ENCODE measurements at places on chromosomes 7 and 10.
A peak's percentile ranks its signal among the peaks of the same experiment; 100 is the strongest.

DNA sequence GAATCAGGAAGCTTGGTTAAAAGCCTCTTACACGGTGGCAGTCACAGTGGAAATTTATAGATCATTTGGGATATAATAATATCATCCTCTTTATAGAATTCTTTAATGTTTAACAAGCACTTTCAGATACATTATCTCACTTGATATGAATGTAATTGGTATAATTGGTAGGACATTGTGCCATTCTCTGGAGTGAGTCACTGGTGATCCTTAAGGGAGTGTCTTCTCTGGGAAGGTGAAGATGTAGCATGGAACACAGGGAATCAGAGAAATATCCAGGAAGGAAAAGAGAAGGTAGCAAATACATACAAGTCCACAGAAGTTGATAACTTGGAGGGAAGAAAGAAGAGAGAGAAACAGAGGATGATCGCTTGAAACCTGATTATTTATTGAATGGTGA, 9.8 kb downstream of the PTPRZ1 start:
- no peak for DNase-seq

- DNase-seq = no peak
These were observed 763.2 kb downstream of the GRID1 start for GRCh38 chr10:85603151-85603940.

GRCh38 chr10:59243611-59244195, 67.3 kb downstream of the PHYHIPL start:
- DNase-seq = no peak

DNA sequence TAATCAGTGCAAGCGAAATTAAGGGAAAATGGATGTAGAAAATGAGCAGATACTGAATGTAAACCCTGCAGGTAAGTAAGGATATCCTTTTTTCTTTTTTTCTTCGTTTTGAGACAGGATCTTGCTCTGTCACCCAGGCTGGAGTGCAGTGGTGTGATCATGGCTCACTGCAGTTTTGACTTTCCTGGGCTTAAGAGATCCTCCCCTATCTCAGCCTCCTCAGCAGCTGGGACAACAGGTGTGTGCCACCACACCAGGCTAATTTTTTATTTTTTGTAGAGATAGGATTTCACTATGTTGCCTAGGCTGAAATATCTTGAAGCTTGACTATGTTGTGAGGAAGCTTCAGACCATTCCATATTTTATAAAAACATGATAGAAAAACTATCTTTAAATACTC, 4.3 kb downstream of the PDCD4 start:
- no peak for DNase-seq

DNA sequence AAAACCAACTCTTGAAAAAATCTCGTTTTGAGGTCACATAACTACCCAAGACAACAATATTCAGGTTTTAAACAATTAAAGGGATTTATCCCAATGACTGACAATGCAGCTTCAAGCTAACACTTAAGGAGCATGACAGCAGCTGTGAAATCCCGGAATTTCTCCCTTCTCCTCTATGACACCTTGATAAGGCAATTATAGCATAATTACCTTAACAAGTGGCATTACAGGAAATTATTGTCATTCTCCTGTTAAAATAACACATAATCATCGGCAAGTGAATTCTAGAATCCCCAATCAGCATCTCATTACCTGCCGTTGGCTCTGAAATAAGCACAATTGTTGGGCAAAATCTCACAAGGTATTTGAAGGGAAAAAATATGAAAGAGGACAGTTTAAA, 417.0 kb upstream of the PFKP start:
- no peak for DNase-seq

- DNase-seq = no peak
These were observed 24.2 kb upstream of the MACC1 start for GRCh38 chr7:20241194-20241910.

- no peak for DNase-seq
These were observed 4.3 kb upstream of the TRPV6 start for GRCh38 chr7:142889816-142890215.

DNA sequence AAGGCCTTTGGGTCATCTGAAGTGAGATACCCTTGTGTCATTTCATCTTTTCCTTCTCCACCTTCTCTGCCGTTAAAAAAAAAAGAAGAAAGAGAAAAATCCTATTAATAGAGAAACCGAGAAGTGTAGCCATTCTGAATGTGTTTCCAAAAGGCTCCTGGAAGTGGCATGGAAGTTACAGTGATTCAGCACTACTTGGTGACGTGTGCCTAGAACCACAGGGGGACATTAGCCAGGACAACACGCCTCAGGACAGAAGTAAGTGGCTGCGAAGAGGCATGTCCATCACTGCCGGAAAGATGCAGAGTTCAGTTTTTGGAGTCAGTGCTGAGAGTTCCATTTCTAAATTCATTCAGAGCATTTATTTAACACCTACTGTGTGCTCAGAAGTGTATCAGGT, 6.3 kb downstream of the HTRA1 start:
- DNase-seq = no peak

DNA sequence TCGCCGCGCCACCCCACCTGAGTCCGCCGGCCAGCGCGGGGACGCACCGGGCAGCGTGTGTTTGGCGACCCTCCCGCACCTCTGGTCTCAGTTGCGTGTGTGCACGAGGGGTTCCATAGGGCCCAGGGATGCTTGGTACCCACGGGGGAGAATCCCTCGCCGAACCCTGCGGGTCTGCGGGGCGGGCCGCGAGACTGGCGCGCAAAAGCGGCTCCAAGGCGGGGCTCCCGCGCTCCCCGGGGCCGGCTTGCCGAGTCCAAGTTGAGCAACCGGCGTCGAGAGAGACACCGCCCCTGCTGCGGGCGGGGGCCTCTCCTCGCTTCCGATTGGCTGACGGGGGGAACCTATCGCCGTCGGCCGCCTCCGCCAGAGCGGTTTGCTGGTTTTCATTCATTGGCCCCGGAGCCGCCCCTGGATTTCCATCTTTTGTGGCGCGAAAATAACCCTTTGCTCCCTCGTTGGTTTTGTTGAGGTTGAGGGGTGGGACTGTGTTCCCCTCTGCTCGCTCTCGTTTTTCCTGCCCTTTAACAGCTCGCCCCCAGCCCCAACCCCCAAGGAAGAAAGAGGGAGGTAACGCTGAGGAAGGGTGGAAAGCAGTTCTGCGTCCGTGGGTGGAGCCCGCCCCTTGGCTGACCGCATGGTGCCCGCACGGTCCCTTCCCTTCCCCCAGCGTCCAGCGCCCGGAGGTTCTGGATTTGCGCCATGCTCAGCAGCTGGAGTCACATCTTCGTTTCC, 4.0 kb upstream of the IGF2BP3 start:
- peak; percentile 73 for DNase-seq

GRCh38 chr7:105769901-105770628, 106.3 kb downstream of the ATXN7L1 start:
- DNase-seq = no peak

DNA sequence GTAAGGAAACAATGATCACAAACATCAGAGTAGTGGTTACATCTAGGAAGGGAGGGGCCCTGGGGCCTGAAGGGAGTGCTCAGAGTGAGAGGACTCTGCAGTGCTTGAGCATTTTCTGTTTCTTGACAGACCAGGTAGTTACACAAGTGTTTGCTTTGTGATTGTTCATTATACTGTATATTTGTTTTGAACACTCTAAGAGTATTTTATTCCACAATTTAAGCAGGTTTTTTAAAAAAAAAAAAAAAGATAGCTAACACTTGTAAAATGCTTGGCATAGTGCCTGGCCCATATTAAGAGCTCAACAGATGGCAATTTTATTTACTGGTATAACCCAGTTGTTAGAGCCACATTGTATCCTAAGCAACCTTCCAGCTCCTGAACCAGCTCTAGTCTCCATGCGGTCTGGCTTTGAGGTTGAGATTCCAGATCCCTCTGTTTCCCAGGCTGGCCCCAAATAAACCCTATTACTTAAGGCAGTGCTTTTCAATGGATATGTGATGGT, 20.1 kb upstream of the ATXN7L1 start:
- DNase-seq = no peak

- no peak for DNase-seq
These were observed 41.9 kb downstream of the ANKMY2 start for GRCh38 chr7:16603633-16604032.

DNA sequence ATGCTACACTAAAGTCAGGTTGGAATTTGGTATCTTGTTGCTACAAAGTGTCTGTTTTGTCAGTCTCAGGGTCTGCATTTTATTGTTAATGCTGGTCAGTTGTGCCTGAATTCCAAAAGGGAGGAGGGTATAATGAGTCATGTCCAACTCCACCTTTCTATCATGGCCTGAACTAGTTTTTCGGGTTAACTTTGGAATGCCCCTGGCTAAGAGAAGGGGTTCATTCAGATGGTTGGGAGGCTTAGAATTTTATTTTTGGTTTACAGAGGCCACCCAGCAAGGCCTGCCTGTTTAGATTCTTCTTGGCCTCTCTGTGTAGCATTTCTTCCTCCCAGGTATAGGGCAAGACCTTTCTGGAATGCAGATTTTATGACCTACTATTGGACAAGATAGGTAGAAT, 93.2 kb downstream of the SKIDA1 start:
- no peak for DNase-seq

DNA sequence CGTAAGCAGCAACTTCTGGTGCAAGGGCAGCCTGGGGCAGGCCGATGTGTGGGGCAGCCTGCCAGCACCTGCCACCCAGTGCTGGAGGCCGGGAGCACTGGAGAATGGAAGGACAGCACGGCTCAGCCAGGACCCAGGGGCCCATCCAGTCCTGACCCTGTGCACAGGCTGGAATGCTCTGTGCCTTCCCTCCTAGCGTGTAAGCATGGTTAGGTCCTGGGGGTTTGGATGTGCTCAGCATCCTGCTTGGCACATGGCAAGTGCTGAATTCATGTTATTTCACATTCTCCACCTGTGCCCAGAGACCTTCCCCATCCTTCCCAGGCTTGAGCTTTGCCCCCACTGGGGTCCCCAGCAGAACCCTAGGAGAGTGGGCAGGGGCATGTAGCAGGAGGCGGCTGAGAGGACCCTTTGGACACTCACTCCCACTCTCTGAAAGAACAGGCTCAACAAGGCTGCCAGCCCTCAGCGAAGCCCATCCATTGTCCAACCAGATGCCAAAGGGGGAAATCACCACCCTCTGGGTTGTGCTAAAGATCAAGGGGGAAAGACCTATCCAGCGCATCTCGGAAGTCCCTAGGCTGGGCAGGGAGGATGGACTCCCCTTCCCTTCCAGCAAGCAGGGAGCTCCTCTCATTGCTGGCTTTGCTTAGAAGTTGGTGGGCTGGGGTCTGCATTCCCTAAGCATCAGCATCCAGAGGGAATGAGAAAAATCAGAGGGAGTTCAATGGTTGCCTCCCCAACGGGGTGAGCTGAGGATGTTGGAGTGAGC, 29.7 kb downstream of the ANXA8 start:
- DNase-seq = no peak

DNA sequence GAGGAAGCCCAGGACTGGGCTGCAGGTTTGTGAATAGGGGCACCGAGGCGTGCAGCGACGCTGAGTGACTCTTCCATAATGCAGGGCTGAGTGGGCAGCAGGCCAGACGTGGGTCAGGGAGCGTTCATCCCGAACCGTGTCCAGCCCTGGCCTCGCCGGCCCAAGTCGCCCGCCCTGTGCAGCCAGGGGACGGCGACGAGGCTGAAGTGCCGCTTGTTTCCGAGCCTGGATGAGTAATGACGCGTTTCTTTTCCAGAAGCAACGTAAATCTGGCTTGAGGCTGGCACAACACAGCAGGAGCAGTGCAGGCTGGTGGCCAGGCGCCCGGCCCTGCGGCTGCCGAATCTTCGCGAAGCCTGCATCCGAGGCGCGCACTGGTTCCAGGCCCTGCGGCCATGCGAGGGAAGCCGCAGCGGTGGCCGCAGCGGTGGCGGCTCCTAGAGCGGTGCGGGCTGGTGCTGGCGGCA, 74.0 kb upstream of the SEC61G start:
- DNase-seq = no peak

DNA sequence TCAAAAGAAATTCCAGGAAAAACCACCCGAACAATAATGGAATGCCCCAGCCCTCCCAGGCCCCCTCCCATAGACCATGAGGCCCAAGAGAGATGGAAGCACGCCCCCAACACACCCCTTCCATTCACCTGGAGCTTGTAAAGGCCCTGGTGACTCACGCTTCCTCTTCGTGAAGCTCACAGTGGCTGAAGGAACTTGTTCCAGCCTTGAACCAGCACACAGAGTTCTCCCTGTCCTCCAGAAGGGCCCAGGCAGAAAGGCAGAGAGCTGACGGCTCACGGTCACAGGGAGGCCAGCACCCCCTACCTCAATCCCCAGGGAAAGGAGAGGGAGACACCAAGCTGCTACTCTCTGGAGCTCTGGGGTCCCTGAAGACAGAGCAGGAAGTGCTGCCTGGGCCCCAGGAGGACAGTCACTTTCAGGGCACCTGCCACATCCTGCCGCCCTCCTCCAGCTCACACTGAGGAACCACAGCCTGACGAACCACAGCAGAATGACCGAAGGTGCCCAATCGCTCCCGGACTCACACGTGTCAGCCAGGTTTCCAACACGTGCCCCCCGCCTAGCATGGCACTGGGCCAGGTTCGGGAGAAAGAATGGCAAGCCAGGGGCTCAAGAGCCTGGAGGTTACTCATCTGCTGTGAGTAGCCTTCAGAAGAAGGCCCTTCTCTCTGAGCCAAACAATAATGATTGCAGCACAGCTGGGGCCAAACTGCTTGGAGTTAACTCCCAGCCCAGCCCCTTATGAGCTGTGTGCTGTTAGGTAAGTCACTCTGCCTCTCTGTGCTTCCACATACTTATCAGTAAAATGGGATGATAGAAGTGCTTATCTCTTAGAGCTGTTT, 52.8 kb downstream of the DLG5 start:
- DNase-seq = peak; percentile 47

DNA sequence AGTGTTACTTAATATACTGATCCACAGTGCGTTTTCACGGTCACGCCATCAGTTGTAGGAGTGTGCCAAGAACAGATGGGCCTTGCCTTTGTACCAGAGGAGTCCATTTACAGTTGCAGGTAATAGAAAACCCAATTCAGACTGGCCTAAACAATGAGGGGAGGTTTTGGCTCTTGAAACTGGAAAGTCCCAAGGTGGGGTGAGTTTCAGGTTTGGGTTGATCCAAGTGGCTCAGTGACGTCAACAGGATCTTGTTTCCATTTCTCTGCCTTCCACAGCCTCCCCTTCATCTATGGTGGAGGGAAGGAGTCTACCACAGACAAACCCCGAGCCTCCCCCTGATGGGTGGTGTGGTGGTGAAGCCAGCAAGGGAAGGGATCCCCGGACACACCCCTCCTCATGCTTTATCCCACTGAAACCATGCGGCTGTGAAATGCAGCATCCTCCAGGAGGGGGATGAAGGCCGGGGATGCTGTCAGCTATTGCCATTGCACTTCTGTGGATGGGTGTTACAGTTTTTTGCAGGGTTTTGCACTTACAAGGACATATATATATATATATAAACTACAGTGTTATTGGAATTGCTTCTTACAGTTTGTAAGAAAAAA, 14.8 kb upstream of the SH2D4B start:
- no peak for DNase-seq

GRCh38 chr10:74491014-74491413, 335.4 kb upstream of the KAT6B start:
- no peak for DNase-seq

GRCh38 chr10:48254750-48255512, 19.6 kb downstream of the FRMPD2 start:
- no peak for DNase-seq

Measured in stimulated activated CD8-positive, alpha-beta memory T cell treated with anti-CD3 and anti-CD28 coated beads, Interleukin-15, amount 100 ng/mL, for 48 hours (primary cell).